Cardiac atrium fibroblast (primary cell): ENCODE measurements at places on chromosomes 4 and X. TPM values are rescaled to one million over a fixed set of nuclear protein-coding genes. Genes with fewer than 3 reads are reported as not detected.

Gene DSPP
- not detected in 2 replicates for total RNA-seq

Gene PPP2R2C
- total RNA-seq, result 0.16 TPM in 1 of 2 replicates, not detected in the other

Gene PDZD4
- 1.1 and 5.5 TPM in 2 replicates for total RNA-seq

Gene TRAM1L1
- total RNA-seq, result 0.72 and 0.81 TPM in 2 replicates

Gene FAM47A
- total RNA-seq, result not detected in 2 replicates

Gene RAB41
- not detected in 2 replicates for total RNA-seq

Gene HMX1
- not detected in 2 replicates for total RNA-seq

Gene CSAG2
- not detected in 2 replicates for total RNA-seq

Gene TMSB15A
- total RNA-seq, result 0.32 and 0.36 TPM in 2 replicates

Gene BMPR1B
- 0.18 and 0.32 TPM in 2 replicates for total RNA-seq

Gene STATH
- total RNA-seq, result not detected in 2 replicates

Gene EREG
- 2.8 TPM in 1 of 2 replicates, not detected in the other for total RNA-seq

Gene AFF2
- total RNA-seq, result 0.18 and 0.65 TPM in 2 replicates

Gene DCAF4L1
- under 0.01 TPM in 1 of 2 replicates, not detected in the other for total RNA-seq

Gene GYPE
- total RNA-seq, result 0.49 and 0.54 TPM in 2 replicates

Gene CLGN
- not detected in 2 replicates for total RNA-seq

Gene SPIN2A
- total RNA-seq, result 0.18 TPM in 1 of 2 replicates, not detected in the other

Gene PARM1
- 4.3 and 6.0 TPM in 2 replicates for total RNA-seq

Gene GYG2
- 5.2 and 16.5 TPM in 2 replicates for total RNA-seq

Gene ARR3
- not detected in 2 replicates for total RNA-seq

Gene SEC24B
- 17.3 and 20.7 TPM in 2 replicates for total RNA-seq

Gene FOXR2
- total RNA-seq, result not detected in 2 replicates

Gene SSX2
- total RNA-seq, result not detected in 2 replicates

Gene GSX2
- not detected in 2 replicates for total RNA-seq

Gene TGIF2LX
- total RNA-seq, result not detected in 2 replicates

Gene AREG
- 1.6 and 13.9 TPM in 2 replicates for total RNA-seq

Gene ZNF732
- under 0.01 and 0.36 TPM in 2 replicates for total RNA-seq

Gene FAM241A
- 3.4 and 3.8 TPM in 2 replicates for total RNA-seq

Gene SOX3
- not detected in 2 replicates for total RNA-seq

Gene STAP1
- 0.16 TPM in 1 of 2 replicates, not detected in the other for total RNA-seq

Gene SPIN2B
- total RNA-seq, result 2.7 and 3.7 TPM in 2 replicates

Gene SMIM31
- not detected in 2 replicates for total RNA-seq

Gene NHS
- under 0.01 and 0.65 TPM in 2 replicates for total RNA-seq

Gene PNMA3
- 0.32 TPM in 1 of 2 replicates, not detected in the other for total RNA-seq

Gene LCORL
- 4.5 and 6.8 TPM in 2 replicates for total RNA-seq

Gene MAGEA11
- total RNA-seq, result not detected in 2 replicates

Gene REELD1
- total RNA-seq, result not detected in 2 replicates

Gene NCAPG
- 7.6 and 10.7 TPM in 2 replicates for total RNA-seq

Gene SLC9B1
- 0.72 and 1.3 TPM in 2 replicates for total RNA-seq

Gene TRPC5OS
- total RNA-seq, result not detected in 2 replicates

Gene LUZP4
- total RNA-seq, result not detected in 2 replicates

Gene GLOD5
- total RNA-seq, result not detected in 2 replicates

Gene VCX
- not detected in 2 replicates for total RNA-seq

Gene IBSP
- total RNA-seq, result not detected in 2 replicates

Gene CXorf38
- 9.7 and 10.0 TPM in 2 replicates for total RNA-seq

Gene PDHA2
- total RNA-seq, result not detected in 2 replicates

Gene PRKG2
- 7.6 and 17.0 TPM in 2 replicates for total RNA-seq

Gene PLAC1
- 1.8 TPM in 1 of 2 replicates, not detected in the other for total RNA-seq

Gene OTC
- total RNA-seq, result not detected in 2 replicates
